ENCODE measurements at places on chromosomes 1 and 21.

GRCh38 chr21:45699251-45699942 lies 55.9 kb downstream of the PCBP3 start:
- DNase-seq: peak; percentile 64

DNA sequence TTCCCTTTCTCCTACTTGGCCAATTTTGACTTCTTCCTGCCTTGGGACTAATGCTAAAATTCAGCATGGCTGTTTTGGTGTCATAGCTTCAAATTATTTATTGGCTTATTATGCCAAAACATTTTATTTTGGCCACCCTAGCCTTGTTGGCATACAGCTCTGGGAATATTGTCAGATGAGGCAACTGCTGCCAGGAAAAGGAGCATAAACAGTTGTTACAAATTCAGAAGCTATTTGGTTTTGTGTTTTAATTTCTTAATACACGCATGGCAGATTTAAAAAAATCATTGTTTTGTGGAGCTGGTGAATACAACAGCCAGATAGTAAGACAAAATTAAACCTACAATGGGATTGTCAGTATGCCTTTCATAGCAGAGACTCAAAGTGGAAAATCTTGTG lies 66.8 kb upstream of the BCL10 start:
- no peak for DNase-seq

DNA sequence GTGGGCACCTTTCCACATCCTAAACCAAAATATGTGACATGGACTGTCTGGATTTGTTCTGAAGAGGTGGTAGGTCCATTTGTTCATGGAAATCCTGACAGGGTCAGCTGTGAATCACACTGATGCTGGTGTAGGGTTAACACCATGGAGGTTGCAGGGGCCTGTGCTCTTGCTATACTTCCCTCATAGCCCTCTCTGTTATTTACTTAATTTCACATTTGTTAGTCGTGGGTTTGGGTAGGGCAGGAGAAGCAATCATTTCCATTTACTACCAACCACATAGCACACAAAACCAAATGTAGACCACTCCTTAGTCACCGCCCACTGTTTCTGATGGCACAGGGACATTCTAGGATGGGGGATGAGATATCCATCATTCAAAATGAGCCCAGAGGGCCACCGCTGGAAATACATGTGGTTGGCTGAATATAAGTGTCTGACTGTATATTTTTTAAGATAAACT lies 61.8 kb upstream of the POU2F1 start:
- no peak for DNase-seq

- no peak for DNase-seq
Measured at GRCh38 chr1:48661726-48662463, 114.8 kb downstream of the BEND5 start.

- peak; percentile 54 for DNase-seq
Measured at GRCh38 chr1:236608930-236609726, 4.8 kb upstream of the HEATR1 start.

DNA sequence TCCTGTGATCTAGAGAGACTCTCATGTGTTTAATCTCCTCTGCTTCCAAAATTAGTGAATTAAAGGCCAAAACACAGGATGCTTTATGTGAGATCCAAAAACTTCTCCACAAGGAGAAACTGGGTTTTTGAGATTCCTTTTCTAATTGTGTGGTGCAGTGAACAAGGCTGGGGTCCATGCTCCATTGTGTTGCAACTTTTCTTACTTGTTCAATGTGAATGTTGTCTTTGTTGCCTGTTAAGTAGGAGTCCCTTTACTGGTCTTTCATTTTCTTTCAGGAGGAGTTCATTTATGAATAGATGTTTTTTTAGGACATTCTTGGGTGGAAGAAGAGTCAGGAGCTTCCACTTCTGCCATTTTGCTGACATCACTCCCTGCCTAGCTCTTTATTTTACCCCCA lies 40.6 kb upstream of the CFHR3 start:
- no peak for DNase-seq

GRCh38 chr1:15501208-15502032 lies 22.6 kb downstream of the CASP9 start:
- peak; percentile 78 for DNase-seq

- DNase-seq: no peak
Measured at GRCh38 chr1:3956527-3957170, 56.6 kb upstream of the C1orf174 start.

GRCh38 chr1:111202707-111203623 lies 2.5 kb upstream of the DENND2D start:
- DNase-seq: no peak

GRCh38 chr1:228735871-228736586 lies 750 bp downstream of the RHOU start:
- peak; percentile 21 for DNase-seq

DNA sequence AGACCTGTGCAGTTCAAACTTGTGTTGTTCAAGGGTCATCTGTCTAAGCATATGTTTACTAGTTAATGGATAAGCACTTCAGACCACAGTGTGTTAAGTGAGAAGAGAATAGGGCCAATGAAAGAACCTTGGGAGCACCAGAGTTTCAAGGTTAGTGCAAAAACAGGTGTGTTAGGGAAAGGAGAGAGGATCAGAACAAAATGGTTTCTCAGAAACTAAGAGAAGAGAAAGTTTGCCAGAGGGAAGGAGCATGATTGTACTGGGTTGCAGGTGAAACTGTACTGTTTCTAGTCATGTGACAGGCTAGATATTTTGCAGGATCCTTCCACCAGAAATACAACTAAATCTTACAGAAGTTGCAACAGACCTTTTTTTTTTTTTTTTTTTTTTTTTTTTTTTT lies 23.3 kb downstream of the RPRD2 start:
- DNase-seq: no peak

- no peak for DNase-seq
Measured at GRCh38 chr1:248752161-248753028, 3.2 kb downstream of the LYPD8 start.

DNA sequence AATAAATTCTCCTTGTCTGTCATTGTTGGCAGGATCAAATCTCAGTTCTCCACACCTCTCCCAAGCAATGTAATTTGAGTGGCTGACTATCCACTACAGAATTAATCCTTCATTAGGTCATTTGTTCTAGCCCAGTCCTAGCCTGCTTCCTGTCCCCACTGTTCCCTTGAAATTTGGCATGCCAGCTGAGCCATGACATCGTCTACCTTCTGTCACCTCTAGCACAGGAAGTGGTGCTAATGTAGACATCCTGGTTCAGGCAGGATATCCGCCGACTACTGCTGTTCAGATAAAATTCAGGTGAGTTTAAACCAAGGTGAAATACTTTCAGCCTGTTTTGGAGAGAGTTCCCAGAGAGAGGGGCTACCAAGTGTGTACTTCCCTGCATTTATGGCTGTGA lies 5.9 kb downstream of the CHRM3 start:
- no peak for DNase-seq

GRCh38 chr1:221667504-221667903 lies 74.4 kb downstream of the DUSP10 start:
- DNase-seq: no peak

DNA sequence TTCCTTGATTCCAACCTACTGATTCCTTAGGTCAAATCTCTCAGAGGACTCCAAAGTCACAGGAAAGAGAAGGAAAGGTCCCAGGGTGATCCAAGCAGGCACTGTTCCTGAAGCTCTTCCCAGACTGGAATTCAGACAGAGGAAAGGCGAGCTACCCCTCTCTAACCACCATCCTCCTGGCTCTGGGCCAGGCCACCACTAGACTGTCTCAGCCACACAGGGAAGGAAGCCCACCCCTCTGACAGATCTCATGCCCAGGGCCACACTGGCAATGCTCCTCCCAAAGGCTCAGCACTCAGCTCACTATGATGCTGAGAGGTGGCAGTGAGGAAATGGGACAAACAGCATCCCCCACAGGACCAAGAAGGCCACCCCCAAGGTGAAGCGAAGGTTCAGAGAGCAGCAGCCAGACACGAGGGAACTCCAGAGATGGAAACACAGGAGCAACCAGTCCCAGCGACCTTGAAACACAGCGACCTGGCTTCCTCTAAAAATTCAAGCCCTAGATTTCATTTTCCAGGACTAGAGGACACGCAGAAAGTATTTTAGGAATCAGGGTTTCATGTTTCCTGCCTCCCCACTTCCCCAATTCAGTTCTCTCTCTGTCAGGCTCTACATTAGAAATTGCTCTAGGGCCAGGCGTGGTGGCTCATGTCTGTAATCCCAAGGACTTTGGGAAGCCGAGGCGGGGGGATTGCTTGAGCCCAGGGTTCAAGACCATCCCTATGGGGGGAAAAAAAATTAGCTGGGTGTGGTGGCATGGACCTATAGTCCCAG lies 18.8 kb downstream of the PIK3C2B start:
- no peak for DNase-seq

- no peak for DNase-seq
Measured at GRCh38 chr1:113456967-113457366, 66.7 kb downstream of the MAGI3 start.

- DNase-seq: no peak
Measured at GRCh38 chr1:174769961-174770549, 229.7 kb upstream of the CACYBP start.

DNA sequence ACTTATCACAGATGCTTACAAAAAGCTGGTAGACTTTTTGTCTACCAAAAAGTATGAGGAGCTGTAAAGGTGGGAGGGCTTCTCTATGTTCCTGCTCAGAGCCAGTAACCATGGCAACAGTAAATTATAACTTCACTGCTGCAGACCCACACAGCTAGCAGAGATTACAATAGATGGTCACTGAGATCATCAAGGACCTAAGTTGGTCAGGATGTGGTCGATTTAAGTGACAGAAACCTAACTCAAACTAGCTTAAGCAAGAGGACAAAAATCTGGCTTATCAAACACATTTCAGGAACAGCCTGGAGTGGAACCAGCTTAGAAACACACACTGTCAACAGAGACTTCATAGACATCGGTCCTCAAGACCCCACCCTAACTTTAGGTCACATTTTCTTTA lies 113.4 kb upstream of the ATP1A1 start:
- DNase-seq: no peak

GRCh38 chr1:226108935-226109828 lies 46.7 kb downstream of the H3-3A start:
- no peak for DNase-seq

Measured in activated naive CD4-positive, alpha-beta T cell treated with anti-CD3 and anti-CD28 coated beads for 36 hours (primary cell).